ENCODE measurements at places on chromosomes 13 and 19.

- no peak for DNase-seq
Observed at GRCh38 chr13:50198508-50198907, 183.3 kb downstream of the KCNRG start.

- no peak for DNase-seq
Observed at GRCh38 chr13:98845742-98846141, 93.3 kb upstream of the SLC15A1 start.

DNA sequence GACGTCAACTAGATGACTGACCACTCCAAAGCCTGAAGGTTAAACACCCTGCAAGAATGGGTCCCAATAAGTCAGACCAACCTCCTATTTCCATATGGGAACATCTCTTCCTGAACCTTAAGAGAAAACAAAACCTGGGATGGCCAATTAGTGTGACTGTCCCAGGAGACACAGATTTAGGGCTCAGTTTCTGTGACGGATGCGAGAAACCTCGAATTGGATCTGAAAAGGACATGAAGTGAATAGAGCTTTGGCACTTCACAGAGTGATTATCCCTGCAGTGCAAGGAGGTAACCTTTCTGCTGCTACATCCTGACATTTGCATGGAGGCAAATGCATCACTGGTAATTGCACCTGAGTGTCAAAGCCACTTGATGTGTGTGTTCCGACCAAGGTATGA, 442.2 kb upstream of the KLF12 start:
- DNase-seq = no peak

GRCh38 chr13:108225440-108225839, 7.2 kb downstream of the ABHD13 start:
- peak; percentile 49 for DNase-seq

DNA sequence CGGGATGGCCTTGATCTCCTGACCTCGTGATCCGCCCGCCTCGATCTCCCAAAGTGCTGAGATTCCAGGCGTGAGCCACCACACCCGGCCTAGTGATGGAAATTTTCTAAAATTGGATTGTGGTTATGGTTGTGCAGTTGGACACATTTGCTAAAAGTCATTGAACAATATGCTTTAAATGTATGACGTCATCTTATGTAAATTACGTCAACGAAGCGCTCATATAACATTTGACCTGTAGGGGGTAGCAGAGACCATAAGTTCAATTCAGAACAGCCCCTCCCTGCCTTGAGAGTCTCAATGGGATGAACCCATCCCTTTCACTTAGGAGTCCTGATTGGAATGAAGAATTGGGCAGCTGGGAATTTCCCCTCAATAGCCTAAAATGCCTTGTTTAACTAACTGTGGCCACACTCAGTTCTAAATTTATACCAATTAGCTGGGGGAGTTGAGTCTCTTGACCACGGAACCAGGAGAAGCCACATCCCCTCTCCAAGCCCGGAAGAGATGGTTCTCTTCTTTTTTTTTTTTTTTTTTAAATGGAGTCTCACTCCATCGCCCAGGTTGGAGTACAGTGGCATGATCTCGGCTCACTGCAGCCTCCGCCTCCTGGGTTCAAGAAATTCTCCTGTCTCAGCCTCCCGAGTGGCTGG, 15.2 kb upstream of the TLE6 start:
- DNase-seq = no peak

DNA sequence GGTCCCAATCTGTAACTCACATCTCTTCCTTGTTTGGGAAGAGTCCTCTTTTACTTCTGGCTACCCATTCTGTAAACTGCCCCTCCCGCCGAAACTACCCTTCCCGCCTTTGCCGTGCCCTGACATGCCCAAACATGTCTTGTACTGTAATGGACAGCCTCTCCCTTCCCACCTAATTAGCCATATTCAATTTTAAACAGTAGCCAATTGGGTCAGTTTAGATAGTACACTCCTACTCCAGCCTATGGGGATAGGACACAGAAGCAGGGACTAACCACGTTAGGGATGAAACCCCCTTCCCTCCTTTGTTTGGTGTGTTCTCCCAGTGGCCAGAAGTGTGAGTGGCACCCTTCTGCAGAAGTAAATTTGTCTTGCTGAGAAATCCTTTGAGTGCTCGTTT, 34.2 kb downstream of the SACS start:
- no peak for DNase-seq

DNA sequence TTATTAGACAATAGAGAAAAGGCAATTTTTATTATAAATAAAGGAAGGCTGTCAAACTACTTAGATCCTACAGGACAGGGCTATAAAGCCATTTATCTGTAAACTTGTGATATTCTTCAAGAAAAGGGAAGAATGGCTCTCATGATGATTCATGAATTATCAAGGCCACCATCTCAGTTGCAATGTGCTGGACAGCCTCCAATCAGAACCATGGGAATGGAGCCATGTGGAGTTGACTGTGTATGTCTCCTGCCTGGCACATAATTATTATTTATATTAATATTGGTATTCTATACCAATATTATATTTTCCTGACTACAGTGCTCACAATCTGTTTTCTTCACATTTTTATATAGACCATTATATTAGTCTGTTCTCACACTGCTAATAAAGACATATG, 560.5 kb upstream of the MIR17HG start:
- DNase-seq = no peak

GRCh38 chr13:42364613-42365000, 92.7 kb downstream of the AKAP11 start:
- DNase-seq = no peak

DNA sequence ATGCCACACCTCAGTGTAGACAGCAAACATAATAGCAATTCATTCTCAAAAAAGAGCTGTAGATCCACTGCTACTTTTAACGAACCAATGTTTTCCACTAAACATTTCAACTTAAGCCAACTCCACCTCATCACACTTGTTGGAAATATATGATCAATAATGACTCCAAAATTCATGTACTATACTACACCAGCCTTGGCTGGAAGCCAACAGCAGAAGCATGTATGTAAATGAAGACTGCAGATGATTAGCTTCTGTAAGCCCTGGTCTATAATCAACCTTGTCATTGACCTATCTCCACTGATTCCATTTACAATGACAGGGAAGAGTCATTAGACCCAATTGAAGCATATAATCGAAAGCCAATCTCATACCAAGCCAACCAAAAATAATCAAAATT, 71.7 kb downstream of the STK24 start:
- no peak for DNase-seq
